ENCODE measurements at places on chromosomes 12 and 14. TPM values are rescaled to one million over a fixed set of nuclear protein-coding genes. Genes with fewer than 3 reads are reported as not detected.

DNA sequence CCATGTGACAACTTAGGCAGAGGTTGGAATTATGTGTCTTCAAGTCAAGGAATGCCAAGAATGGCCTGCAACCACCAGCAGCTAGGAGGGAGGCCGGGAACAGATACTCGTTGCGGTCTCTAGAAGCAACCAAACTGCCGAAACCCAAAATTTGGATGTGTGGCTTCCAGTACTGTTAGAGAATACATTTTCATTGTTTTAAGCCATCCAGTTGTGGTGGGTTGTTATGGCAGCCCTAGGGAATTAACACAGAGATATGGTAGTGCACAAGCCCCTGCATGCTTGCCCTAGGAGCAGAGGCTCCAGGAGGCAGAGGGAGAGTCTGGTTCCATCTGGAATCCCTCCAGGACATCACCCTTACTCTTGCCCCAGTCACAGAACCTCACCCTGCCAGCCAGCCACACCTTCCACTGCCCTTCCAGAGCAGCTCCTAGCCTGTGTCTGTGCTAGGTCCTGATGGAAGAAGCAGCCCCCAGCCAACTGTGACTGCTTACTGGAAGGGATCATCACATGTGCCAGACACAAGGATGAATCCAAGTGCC is 19.5 kb downstream of the PITPNM2 start:
- H3K27ac ChIP-seq = peak overlapping the region; percentile 36
- no peaks in the 10 kb centered on the region for H3K36me3 ChIP-seq
- H3K27me3 ChIP-seq = no peaks in the 10 kb centered on the region

GRCh38 chr14:31205681-31206535 is 1.7 kb downstream of the HECTD1 start:
- H3K27ac ChIP-seq = peak overlapping the region; percentile 100
- no peaks in the 10 kb centered on the region for H3K27me3 ChIP-seq
- peak overlapping the region; percentile 94 for H3K4me3 ChIP-seq
- peaks cover 11% of the 10 kb centered on the region for H3K4me1 ChIP-seq
- no peak for DNase-seq
- H3K36me3 ChIP-seq = peaks cover 4% of the 10 kb centered on the region

- peaks cover 4% of the 10 kb centered on the region for H3K4me1 ChIP-seq
- H3K27me3 ChIP-seq = no peaks in the 10 kb centered on the region
- peak overlapping the region; percentile 69 for H3K4me3 ChIP-seq
- H3K27ac ChIP-seq = peak overlapping the region; percentile 97
Measured at GRCh38 chr12:8950702-8951478, 1.4 kb upstream of the M6PR start.

GRCh38 chr14:95998656-95999055 is 40.5 kb upstream of the C14orf132 start:
- H3K36me3 ChIP-seq = no peaks in the 10 kb centered on the region
- no peak overlapping the region for H3K4me3 ChIP-seq
- H3K27me3 ChIP-seq = peaks cover 48% of the 10 kb centered on the region
- no peaks in the 10 kb centered on the region for H3K4me1 ChIP-seq
- no peak for DNase-seq
- H3K27ac ChIP-seq = no peak overlapping the region

DNA sequence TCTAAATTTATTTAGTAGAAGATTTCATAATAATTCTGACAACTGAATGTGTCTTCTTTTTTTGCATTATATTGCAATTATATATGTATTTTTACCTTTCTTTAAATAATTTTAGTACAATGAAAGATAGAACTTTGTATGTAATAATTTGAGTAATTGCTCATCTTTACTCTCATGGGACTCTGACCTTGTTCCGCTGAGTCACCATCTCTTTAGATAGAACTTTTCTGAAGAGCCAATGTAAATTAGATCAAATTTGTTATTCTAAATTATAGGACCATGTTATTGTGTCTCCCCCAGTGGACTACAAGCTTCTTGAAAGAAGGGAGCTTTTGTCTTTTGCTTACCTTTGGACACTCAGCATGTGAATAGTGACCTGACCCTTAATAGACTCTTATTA is 96.1 kb downstream of the TRHDE start:
- H3K27me3 ChIP-seq = no peaks in the 10 kb centered on the region
- no peak overlapping the region for H3K27ac ChIP-seq
- no peaks in the 10 kb centered on the region for H3K4me1 ChIP-seq
- no peak for DNase-seq
- H3K4me3 ChIP-seq = no peak overlapping the region

DNA sequence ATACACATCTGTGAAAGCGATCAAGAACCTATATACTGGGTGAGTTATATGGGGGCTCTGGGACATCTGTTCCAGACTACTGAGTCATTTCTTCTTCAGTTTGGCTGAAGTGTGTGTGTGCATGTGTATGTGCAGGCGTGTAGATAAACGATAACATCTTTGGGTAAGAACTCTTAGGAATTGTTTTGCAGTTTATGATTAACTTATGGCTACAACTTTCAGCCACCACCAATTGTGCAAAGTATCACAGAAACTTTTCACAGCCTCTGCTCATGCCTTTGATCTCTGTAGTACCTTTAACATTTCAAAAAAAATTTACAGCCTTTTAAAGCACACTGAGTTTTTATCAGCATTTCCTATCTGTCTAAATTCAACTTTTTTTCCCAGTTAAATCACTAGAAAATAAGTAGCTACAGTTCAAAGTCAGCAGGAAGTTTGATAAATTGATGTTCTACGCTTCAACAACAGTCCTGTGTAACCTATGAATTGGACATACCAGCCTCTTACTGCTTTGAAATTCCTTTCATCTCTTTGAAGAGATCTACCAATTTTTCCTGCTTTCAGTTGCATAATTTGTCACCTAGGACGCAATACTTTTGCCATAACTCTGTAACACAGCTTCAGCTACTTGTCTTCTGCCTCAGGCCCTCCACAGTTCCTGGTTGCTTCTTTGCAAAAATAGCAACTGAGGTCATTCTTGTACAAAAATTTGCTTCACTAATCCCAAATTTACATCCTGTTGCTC is 43.0 kb downstream of the PPM1H start:
- no peaks in the 10 kb centered on the region for H3K4me1 ChIP-seq
- H3K4me3 ChIP-seq = no peak overlapping the region
- no peaks in the 10 kb centered on the region for H3K36me3 ChIP-seq
- no peak for DNase-seq

GRCh38 chr12:1844661-1845409 is 24.5 kb downstream of the LRTM2 start:
- H3K4me1 ChIP-seq = no peaks in the 10 kb centered on the region
- no peak overlapping the region for H3K27ac ChIP-seq
- no peaks in the 10 kb centered on the region for H3K27me3 ChIP-seq
- no peak overlapping the region for H3K4me3 ChIP-seq
- no peak for DNase-seq

- no peak overlapping the region for H3K27ac ChIP-seq
- H3K27me3 ChIP-seq = no peaks in the 10 kb centered on the region
- H3K4me1 ChIP-seq = peaks cover 40% of the 10 kb centered on the region
- H3K4me3 ChIP-seq = no peak overlapping the region
Measured at GRCh38 chr14:61712137-61712536, 16.8 kb downstream of the HIF1A start.

DNA sequence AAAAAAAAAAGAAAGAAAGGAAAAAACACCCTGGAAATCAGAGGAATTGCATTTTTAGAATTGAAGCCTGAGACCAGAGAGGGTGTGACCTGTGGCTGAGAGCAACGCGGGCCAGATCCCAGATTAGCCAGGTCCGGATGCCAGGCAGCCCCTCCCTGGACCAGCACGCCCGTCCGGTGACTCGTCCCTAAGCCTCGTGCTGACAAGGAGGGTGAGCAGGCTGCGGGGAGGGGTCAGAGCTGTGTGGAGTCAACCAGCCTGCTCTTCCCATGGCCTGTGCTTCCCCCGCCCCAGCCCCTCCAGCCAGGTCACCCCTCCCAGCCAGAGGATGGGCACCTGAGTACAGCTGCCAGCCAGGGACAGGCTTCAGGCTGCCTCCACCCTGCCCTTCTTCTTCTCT is 4.2 kb upstream of the KLC1 start:
- no peak for DNase-seq
- H3K27me3 ChIP-seq = no peaks in the 10 kb centered on the region
- H3K4me3 ChIP-seq = no peak overlapping the region

- no peaks in the 10 kb centered on the region for H3K27me3 ChIP-seq
- H3K36me3 ChIP-seq = no peaks in the 10 kb centered on the region
- H3K27ac ChIP-seq = no peak overlapping the region
- no peak overlapping the region for H3K4me3 ChIP-seq
- H3K4me1 ChIP-seq = no peaks in the 10 kb centered on the region
- DNase-seq = no peak
Measured at GRCh38 chr12:692274-692673, 29.0 kb upstream of the NINJ2 start.

GRCh38 chr14:33404964-33405574 is 466.4 kb downstream of the NPAS3 start:
- H3K27me3 ChIP-seq = no peaks in the 10 kb centered on the region
- no peaks in the 10 kb centered on the region for H3K36me3 ChIP-seq
- DNase-seq = no peak

GRCh38 chr14:101705733-101706508 is 55.6 kb upstream of the PPP2R5C start:
- H3K27me3 ChIP-seq = no peaks in the 10 kb centered on the region
- DNase-seq = no peak
- peak overlapping the region; percentile 45 for H3K4me3 ChIP-seq
- peak overlapping the region; percentile 66 for H3K27ac ChIP-seq

DNA sequence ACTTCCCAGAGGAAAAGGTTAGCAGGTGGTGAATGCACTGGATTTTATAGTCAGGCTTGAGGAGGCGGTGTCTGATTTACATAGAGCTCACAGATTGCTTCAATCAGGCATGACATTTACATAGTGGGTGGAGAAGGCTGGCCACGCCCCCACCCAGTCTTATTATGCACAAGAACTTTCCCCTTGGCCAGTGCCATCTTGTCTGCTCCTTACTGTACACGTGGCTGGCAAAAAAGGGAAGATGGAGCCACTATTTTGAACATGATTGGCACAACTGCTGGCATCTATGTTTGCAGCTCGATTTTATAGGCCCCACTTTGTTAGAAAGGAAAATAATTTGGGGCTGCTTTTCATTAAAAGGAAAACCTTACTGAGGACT is 10.9 kb upstream of the LGMN start:
- H3K27me3 ChIP-seq = peaks cover 3% of the 10 kb centered on the region
- no peak overlapping the region for H3K4me3 ChIP-seq
- DNase-seq = no peak
- no peaks in the 10 kb centered on the region for H3K36me3 ChIP-seq

DNA sequence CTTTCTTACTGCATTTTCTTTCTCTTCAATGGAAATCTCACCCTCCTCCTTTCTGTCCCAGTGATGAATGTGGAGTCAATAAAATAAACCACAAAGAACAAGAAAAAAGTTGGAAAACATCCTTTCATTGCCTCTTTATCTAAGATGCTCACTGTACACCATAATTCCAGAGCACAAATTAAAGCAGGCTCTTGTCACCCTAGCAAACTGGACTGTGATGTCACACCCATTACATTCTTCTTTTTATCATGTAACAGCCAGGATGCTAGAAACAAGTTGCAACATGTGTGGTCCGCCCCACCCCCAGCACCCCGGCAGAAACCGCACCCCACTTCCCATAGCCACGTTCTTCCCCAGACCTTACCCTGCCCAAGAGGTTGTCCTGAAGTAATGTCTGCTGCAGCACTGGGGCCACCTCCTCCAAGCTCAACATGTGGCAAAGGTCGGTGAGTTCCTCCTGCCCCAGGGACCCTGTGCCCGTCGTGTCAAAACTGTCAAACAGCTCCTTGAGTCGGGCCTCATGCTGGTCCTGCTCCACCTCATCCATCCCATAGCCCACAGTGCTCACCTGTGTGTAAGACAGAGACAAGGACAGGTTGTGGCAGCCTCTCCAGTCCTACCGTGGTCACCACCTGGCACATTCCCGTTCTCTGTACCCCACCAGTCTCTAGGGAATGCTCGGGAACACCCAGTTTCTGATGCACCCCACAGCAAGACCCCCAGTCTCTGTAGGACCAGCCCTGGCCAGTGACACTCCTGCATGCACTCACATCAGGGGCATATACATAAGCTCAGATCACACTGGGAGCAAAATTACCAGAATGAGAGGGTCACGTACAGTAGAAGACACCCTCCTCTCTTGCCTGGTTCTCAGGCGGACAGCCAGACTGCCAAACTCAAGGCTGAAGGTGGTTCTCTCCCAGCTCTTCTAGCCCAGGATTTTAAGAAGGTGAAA is 9.2 kb downstream of the NIN start:
- no peaks in the 10 kb centered on the region for H3K36me3 ChIP-seq
- H3K4me3 ChIP-seq = no peak overlapping the region
- no peaks in the 10 kb centered on the region for H3K27me3 ChIP-seq
- DNase-seq = no peak

DNA sequence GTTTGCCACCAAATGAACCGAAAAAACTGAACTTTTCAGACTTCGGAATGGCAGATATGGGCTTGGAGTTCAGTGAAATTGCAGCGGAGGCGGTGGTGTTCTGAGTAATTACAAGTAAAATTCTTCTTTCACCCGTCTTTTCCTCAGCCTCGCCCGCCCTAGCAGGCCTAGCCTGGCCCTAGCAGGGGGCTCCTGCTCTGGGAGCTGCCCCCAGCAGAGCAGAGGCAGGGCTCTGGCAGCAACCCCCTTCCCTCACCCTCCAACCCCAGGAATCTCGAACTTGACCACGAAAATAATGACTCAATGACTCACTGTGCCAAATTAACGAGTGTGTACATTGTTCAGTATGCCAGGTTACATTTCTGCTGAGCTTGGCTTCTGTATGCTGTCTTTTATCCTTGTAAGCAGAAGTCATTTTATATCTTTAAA is 1.1 kb downstream of the PAPLN start:
- peaks cover 50% of the 10 kb centered on the region for H3K4me1 ChIP-seq
- no peaks in the 10 kb centered on the region for H3K36me3 ChIP-seq
- no peak for DNase-seq
- H3K27me3 ChIP-seq = peaks cover 76% of the 10 kb centered on the region
- peak overlapping the region; percentile 75 for H3K4me3 ChIP-seq
- peak overlapping the region; percentile 80 for H3K27ac ChIP-seq

DNA sequence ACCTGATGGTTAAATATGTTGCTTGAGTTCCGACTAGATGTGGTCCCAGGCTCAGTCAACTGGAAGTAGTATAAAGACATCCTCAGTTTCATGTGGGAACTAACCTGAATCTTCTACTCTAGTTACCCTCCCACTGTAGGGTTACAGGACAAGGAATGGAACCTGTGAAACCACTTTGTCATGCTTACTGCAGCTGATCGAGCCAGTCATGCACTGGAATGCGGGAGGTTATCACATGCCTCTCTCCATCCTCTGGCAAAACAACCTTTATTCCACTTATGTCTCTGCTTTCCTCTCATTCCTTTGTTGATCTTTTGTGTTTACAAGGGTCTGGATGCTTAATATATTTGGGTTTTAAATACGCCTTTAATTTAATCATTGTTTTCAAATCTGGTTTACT is 111.9 kb upstream of the DDHD1 start:
- H3K27ac ChIP-seq = no peak overlapping the region
- H3K4me1 ChIP-seq = no peaks in the 10 kb centered on the region
- H3K4me3 ChIP-seq = no peak overlapping the region
- no peaks in the 10 kb centered on the region for H3K36me3 ChIP-seq

DRAM1 gene
- 1.4 TPM for total RNA-seq

NGB gene
- total RNA-seq = not detected

RPS6KA5 gene
- total RNA-seq = 3.1 TPM

CLECL1 gene
- not detected for total RNA-seq

ANKRD33 gene
- total RNA-seq = 0.70 TPM

LRTM2 gene
- not detected for total RNA-seq

STYK1 gene
- 8.7 TPM for total RNA-seq

KLHL33 gene
- 0.57 TPM for total RNA-seq

All from esophagus squamous epithelium (tissue), 5 donors.